ENCODE measurements at places on chromosomes 1 and 21.
A peak's percentile ranks its signal among the peaks of the same experiment; 100 is the strongest.

DNA sequence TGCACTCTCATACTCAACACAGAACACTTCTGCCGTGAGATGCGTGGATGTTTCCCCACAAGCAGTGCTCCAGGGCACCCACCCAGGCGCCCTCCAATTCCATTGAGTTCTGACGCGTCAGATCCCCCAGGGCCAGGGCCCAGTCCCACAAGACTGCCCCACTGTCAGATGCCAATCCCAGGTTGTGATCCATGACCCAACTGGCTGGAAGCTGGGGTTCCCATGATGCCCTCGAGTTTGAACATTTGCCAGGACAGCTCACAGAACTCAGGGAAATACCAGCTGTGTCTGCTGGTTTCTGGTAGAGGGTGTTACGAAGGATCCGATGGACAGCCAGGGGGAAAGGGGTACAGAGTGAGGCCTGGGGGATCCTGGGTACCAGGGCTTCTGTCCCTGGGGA lies 58.4 kb downstream of the AGPAT3 start:
- DNase-seq = no peak

DNA sequence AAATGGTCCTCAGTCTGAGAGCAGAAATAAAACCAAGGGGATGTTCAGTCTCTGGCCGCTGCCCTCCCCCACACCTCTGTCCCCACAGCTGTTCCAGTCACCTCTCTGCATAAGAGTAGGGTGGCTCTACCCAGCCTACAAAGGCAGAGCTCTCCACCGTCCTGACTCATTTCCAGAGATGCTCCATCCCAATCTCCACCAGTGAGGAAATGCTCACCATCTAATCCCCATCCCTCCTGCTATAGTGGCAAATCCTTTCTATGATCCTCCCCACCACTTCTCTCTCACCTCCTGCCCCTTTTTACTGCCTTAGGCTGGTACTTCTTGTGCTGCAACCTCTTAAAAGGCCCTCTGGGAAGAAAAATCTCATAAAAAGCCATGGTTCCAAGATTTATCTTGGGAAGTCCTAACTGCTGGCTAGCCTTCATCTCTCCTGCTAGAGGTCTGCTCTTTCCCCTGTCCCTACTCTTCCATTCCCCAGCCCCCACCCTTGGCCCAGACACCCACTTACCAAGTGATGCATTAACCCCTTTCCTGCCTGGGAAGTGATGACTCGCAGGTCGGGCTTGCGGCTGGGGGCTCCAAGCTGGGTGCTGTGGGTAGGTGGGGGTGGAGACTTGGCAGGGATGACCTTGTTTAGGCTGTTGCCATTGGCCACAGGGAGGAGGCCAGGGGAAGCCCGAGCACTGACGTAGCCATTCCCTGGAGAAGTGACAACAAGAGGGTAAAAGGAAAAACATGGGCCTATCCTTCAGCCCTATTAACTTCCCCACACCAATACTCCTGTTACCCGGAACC lies 23.9 kb downstream of the MEF2D start:
- DNase-seq = peak; percentile 36

DNA sequence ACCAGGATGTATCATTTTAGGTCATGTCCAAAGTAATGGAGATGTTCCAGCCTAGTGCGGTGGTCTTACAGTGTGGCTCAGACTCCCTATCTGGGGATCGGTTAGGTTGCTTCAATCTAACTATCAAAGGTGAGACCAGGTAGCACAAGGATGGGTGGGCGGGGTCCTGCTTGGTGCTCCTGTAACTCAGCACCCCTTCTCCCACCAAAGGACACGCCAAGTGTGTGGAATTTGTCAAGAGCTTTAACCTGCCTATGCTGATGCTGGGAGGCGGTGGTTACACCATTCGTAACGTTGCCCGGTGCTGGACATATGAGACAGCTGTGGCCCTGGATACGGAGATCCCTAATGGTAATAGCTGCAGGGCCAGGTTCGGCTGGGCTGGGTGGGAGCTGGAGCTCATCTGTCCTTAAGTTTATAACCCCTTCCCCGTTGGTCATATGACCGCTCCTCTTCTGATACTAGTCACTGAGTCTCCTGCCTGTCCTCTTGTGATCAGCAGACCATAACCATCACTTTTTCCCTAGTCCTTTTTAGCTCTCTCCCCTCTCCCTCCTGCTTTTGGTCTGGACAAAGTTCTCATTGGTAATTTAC lies 5.4 kb downstream of the MARCKSL1 start:
- no peak for DNase-seq

- peak; percentile 92 for DNase-seq
These were observed 40.2 kb upstream of the KIF1B start for GRCh38 chr1:10170239-10170574.

GRCh38 chr1:98575955-98576354 lies 85.6 kb upstream of the SNX7 start:
- no peak for DNase-seq

DNA sequence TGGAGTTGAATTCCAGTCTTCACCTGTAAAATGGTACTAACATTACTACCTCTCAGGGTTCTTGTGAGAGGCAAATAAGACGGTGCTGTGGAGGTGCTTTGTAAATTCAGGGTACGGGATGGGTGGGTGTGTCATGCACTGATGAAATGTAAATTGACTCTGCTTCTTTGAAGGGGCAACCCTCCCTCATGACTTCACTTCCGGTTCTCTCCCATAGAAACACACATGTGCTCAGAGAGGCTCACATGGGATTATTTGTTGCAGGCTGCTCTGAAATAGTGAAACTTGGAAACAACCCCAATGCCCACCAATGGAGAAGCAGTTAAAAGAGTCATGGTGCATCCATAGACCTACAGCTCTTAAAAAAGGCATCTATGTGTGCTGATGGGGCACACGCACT lies 44.9 kb upstream of the SCMH1 start:
- DNase-seq = no peak
